ENCODE measurements at places on chromosomes 3 and 15. TPM values are rescaled to one million over a fixed set of nuclear protein-coding genes. Genes with fewer than 3 reads are reported as not detected.
A peak's percentile ranks its signal among the peaks of the same experiment; 100 is the strongest.

- H3K4me1 ChIP-seq: no peaks in the 10 kb centered on the region
- no peaks in the 10 kb centered on the region for H3K36me3 ChIP-seq
- H3K4me3 ChIP-seq: no peak overlapping the region
- H3K27me3 ChIP-seq: no peaks in the 10 kb centered on the region
- no peak for DNase-seq
Observed at GRCh38 chr15:91896341-91897055, 43.0 kb downstream of the SLCO3A1 start.

HYAL3 gene
- total RNA-seq: not detected

GRCh38 chr3:153061938-153062528 lies 100.0 kb upstream of the RAP2B start:
- no peaks in the 10 kb centered on the region for H3K4me1 ChIP-seq
- no peak for DNase-seq
- H3K4me3 ChIP-seq: no peak overlapping the region
- H3K27ac ChIP-seq: no peak overlapping the region
- H3K36me3 ChIP-seq: no peaks in the 10 kb centered on the region
- H3K27me3 ChIP-seq: no peaks in the 10 kb centered on the region

LSMEM2 gene
- total RNA-seq: 0.90 TPM

GRCh38 chr15:90037961-90038631 lies 37.0 kb downstream of the ZNF710 start:
- no peaks in the 10 kb centered on the region for H3K27me3 ChIP-seq
- H3K27ac ChIP-seq: no peak overlapping the region
- no peak overlapping the region for H3K4me3 ChIP-seq
- no peak for DNase-seq

ZNF621 gene
- total RNA-seq: 25.9 TPM

FAM81A gene
- total RNA-seq: 1.5 TPM

SPINT1 gene
- total RNA-seq: not detected

KNG1 gene
- not detected for total RNA-seq

DNA sequence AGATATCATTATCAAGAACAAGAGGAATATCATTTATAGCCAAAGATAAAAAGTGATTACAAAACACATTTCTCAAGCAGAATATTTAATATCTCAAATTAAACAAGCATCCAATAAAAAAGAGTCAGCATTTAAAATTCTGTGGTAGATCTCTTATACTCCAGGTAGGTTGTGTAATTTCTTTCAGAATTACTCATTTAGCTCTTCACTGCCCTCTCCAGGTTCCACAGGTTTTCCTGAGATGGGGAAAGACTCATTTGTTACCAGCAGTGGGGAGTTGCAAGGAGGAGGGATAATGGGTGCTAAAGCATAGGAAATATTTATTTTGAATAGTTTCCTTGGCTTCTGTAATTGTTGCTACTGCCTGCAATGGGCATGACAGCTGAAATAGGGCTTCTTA lies 83.1 kb upstream of the RASGRP1 start:
- no peak for DNase-seq
- H3K36me3 ChIP-seq: no peaks in the 10 kb centered on the region
- no peaks in the 10 kb centered on the region for H3K4me1 ChIP-seq
- H3K27me3 ChIP-seq: no peaks in the 10 kb centered on the region
- H3K4me3 ChIP-seq: no peak overlapping the region

PSMD6 gene
- total RNA-seq: 49.2 TPM

GRCh38 chr15:29925227-29926082 lies 103.2 kb upstream of the TJP1 start:
- H3K4me1 ChIP-seq: no peaks in the 10 kb centered on the region
- peak; percentile 54 for DNase-seq
- no peaks in the 10 kb centered on the region for H3K27me3 ChIP-seq
- no peaks in the 10 kb centered on the region for H3K36me3 ChIP-seq
- H3K27ac ChIP-seq: no peak overlapping the region

DNA sequence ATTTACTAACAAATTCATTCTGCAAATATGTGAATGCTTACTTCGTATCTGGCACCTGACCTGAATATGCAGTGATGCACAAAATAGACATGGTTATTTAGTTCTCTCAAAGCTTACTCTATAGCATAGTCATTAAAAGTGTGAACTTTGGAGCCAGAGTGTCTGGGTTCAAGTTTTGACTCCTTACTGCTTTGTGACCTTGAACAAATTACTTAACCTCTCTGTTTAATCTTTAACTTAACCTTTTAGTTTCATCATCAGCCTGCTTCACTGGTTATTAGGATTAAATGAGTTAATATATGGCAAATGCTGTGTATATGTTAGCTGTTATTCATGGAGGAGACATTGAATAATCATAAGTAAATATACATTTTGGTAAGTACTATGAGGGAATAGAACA lies 12.1 kb upstream of the MGA start:
- H3K36me3 ChIP-seq: no peaks in the 10 kb centered on the region
- H3K4me1 ChIP-seq: no peaks in the 10 kb centered on the region
- DNase-seq: no peak
- no peak overlapping the region for H3K27ac ChIP-seq
- no peak overlapping the region for H3K4me3 ChIP-seq

CCR8 gene
- not detected for total RNA-seq

- H3K4me3 ChIP-seq: no peak overlapping the region
- DNase-seq: no peak
- H3K4me1 ChIP-seq: no peaks in the 10 kb centered on the region
- H3K27ac ChIP-seq: no peak overlapping the region
- no peaks in the 10 kb centered on the region for H3K27me3 ChIP-seq
Observed at GRCh38 chr15:100968050-100968966, 49.2 kb downstream of the LRRK1 start.

ADGRG7 gene
- 0.70 TPM for total RNA-seq

HGD gene
- total RNA-seq: 6.4 TPM

DNA sequence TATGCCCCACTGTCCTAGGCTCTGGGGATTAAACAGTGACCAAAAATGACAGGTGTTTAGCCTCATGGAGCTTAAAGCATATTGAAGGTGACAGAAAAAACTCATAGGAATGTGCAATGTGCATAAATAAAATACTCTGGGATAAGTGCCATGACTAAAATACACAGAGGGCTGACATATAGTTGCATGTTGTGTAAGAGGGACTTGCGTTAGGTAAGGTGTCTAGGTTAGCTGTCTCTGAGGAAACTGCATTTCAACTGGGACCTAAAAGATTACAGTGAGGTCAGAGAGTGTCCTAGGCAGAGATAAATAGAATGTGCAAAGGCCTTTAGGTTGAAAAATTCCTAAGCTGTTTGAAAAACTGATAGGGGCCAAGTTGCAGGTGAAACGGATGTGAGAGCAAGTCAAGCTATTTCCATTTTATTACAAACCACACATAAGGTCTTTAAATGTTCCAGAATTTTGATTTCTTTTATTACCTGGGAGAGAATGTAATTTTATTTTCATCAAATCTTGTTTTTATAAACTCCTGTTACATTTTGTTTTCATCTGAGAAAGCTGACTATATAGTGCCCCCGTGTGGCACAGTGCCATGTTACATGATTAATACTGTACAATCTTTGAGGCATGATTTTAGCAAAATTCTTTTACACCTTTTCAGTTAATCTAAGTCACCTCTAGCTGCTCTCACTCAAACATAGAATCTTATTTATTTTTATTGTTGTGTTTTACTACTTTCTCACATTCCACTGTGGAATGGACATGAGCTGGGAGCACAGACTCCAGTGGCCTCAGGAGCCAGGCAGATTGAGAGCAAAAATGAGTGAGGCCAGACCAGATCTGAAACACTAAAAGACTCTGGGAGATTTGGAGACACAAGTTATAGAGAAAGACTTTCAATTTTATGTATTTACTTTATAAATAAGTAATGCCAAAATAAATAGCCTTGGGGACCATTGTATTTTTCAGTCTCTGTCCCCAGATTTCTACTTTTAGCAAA lies 259.6 kb upstream of the ZNF717 start:
- no peak overlapping the region for H3K27ac ChIP-seq
- no peaks in the 10 kb centered on the region for H3K4me1 ChIP-seq
- no peaks in the 10 kb centered on the region for H3K36me3 ChIP-seq
- no peak overlapping the region for H3K4me3 ChIP-seq
- no peaks in the 10 kb centered on the region for H3K27me3 ChIP-seq
- DNase-seq: no peak

- H3K27ac ChIP-seq: peak overlapping the region; percentile 63
- no peak for DNase-seq
- H3K4me1 ChIP-seq: no peaks in the 10 kb centered on the region
- H3K36me3 ChIP-seq: no peaks in the 10 kb centered on the region
Observed at GRCh38 chr3:171320750-171321558, 139.3 kb downstream of the TNIK start.

NR1I2 gene
- not detected for total RNA-seq

DNA sequence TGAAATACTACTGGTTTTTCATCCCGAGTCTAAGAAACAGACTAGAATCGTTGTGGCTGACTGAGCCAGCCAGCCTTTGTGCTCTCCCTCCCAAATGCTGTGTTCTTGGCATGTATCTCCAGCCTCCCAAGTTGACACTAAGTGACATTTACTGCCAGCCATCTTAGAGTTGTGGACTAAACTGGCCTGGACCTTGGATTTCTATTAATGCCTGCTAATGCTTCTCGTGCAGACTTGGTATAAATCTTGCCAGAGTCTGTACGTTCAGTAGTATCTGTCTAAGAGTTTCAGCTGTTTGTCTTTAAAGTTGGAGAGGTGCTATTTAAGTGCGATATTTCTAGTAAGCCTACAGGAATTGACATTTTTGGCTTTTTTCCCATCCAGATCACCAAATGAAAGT lies 166.6 kb upstream of the BHLHE40 start:
- H3K4me1 ChIP-seq: no peaks in the 10 kb centered on the region
- no peak overlapping the region for H3K27ac ChIP-seq
- no peaks in the 10 kb centered on the region for H3K27me3 ChIP-seq
- no peaks in the 10 kb centered on the region for H3K36me3 ChIP-seq
- H3K4me3 ChIP-seq: no peak overlapping the region
- no peak for DNase-seq

GRCh38 chr3:119597548-119598288 lies at the start of gene PLA1A:
Gene PLA1A, plus strand, starts transcription at chr3:119597885. Its CDS starts 29 bp downstream, at chr3:119597914.
- DNase-seq: no peak
- no peaks in the 10 kb centered on the region for H3K4me1 ChIP-seq
- no peaks in the 10 kb centered on the region for H3K27me3 ChIP-seq
- H3K4me3 ChIP-seq: no peak within 1 kb of the TSS

DNA sequence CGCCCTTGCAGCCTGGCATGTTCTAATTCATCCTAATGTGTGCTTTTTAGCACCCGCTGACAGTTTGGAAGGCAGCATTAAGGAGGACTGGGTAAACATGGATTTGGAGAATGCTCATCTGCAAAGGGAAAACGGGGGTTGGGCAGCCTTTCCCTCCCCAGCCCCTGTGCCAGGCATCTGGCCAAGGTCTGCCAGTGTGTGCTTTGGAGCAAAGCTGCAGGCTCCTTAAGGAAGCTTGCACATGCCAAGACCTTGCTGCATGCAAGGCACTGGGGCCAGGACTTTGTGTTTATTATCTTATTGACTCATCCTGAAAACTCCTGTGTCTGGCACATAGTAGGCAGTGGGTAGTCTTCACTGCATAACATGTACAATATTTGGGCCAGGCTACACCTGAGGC lies 20.1 kb downstream of the FAM3D start:
- no peak overlapping the region for H3K27ac ChIP-seq
- H3K36me3 ChIP-seq: no peaks in the 10 kb centered on the region
- H3K4me1 ChIP-seq: no peaks in the 10 kb centered on the region
- H3K27me3 ChIP-seq: no peaks in the 10 kb centered on the region
- H3K4me3 ChIP-seq: no peak overlapping the region

DNA sequence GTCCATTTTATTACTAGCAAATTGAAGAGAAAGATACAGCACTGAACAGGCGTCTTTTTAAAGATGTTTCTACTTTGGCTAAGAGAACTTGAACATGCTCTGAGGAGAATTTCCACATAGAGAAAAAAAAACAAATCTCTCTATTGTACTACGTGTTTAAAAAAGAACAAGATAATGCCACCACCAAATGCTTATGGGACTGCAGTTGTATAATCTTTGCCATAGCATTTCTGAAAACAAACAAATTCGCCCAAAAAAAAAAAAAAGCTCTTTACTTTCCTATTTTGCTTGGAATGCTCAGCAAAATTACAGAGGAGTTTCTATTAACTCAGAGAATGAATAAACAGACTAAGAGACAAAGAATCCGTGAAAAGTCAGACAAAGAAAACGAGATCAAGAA lies 114.2 kb downstream of the CNTN3 start:
- no peaks in the 10 kb centered on the region for H3K36me3 ChIP-seq
- no peak overlapping the region for H3K27ac ChIP-seq
- H3K4me3 ChIP-seq: no peak overlapping the region
- H3K4me1 ChIP-seq: no peaks in the 10 kb centered on the region
- no peaks in the 10 kb centered on the region for H3K27me3 ChIP-seq

ATP13A5 gene
- total RNA-seq: not detected

DNA sequence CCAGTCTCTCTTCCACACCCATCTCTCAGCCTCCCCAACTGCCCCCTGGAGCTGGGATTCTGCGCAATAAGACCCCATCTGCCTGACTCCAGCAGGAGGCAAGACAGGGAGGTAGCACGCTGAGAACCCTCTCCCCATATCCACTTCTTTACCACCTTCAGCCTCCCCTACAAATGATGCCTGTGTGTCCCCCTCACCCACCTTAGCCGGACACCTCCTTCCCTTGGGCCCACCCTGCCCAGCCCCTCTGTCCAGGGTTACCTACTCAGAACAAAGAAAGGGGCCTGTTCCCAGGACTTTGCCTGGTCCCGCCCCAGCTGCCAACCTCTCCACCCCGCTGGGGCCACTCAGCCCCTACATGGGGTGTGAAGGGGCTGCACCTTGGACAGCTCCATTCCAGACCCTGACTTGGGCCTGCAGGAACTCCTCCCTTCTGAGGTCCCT lies 40.8 kb upstream of the ATP2B2 start:
- no peaks in the 10 kb centered on the region for H3K4me1 ChIP-seq
- H3K27me3 ChIP-seq: no peaks in the 10 kb centered on the region
- H3K27ac ChIP-seq: no peak overlapping the region
- no peak for DNase-seq
